ENCODE measurements at places on chromosomes 13 and 19.

- DNase-seq, result peak; percentile 37
Measured at GRCh38 chr13:48585456-48585840, 52.6 kb upstream of the RCBTB2 start.

DNA sequence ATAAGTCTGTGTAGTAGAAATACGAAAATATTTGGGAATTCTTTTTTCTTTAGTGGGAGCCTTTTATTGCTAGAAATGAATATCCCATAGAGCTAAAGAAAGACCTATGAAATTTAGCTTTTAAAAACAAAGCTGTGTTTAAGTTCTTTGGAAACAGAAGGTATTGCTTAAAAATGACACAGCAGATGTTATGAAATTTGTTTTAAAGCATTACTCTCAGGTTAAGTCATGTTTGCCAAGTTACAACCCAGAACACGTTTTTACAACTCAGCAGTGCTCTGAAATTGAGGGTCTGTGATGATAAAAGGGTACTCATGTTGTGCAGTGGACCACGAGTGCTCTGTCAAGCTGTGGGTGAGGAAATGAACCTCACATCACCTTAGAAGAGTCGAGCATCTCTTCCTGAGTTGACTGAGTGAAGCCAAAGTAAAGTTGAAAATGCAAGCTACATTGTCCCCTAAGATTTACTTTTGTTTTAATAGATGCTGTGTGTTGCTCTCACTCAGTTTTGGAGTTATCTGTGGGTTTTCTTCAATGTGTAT lies 161.1 kb downstream of the SHISA2 start:
- DNase-seq, result no peak

DNA sequence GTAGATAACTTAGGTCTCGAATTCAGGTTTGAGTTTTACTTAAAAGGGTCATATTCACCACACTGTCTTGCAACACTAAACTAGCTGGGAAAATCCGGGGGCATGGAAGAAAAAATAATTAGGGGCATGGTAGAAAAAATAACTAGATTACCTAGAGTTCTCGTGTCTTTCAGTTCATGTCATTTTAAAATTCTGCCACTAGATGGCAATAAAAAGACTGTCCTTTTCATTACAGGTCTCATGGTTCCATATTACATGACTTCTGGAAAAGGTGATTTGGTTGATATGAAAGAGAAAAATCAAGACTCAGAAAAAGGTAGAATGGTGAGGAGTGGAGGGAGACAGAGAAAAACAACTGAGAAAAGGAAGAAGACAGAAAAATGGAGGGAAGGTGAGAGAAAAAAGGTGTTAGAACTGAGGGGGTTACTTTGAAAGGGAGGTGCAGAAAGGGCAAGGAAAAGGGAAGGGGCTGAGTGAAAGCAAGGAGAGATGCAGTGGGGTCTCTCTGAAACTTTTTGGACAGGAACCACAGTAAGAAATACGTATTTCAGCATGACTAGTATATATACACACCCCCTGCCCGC lies 299.0 kb downstream of the KLF12 start:
- DNase-seq, result no peak

GRCh38 chr19:13665125-13665905 lies 99.0 kb upstream of the MRI1 start:
- no peak for DNase-seq

- DNase-seq, result no peak
Measured at GRCh38 chr13:38954844-38955243, 35.8 kb downstream of the STOML3 start.

- DNase-seq, result no peak
Measured at GRCh38 chr13:112716461-112716820, 26.6 kb downstream of the ATP11A start.

DNA sequence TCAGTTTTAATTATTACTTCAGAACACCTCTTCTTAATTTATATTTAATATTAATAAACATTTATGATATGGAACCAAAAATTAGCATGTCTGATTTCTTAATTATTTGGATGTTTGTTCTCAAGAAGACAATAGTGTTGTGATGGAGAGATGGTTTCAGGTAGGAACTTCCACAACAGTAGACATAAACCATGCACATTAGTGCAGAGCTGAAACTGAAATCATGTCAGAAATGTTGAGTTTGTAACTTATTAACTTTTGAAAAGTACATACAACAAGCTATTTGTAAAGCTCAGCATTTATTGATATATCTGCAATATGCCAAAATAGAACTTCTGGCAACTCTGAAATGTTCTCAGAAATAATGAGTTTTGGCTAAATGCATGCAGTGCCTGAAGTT lies 11.8 kb upstream of the EDNRB start:
- DNase-seq, result no peak

DNA sequence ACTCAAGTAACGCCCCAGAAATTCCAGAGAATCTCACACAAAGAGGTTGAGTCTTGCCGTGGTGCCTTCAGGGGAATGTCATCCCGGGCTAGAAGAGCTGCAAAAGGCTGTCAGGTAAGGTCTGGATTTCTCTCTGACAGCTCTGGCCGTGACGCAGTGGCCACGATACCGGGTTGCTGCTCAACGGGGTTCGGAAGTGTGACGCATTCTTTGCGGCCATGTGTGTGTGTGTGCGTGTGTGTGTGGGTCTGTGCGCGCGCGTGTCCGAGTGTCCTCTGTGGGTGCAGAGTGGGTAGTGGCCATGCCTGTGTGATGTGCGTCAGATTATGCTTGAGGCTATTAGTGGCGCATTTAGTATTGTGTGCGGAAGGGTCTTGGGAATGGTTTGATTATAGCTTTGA lies 306 bp downstream of the ZNF540 start:
- DNase-seq, result peak; percentile 57

GRCh38 chr13:88704600-88705275 lies 1033.6 kb downstream of the SLITRK5 start:
- no peak for DNase-seq

- DNase-seq, result no peak
Measured at GRCh38 chr13:82829040-82829439, 1053.2 kb downstream of the SLITRK1 start.

- peak; percentile 47 for DNase-seq
Measured at GRCh38 chr19:40691421-40692211, 1.2 kb upstream of the NUMBL start.

DNA sequence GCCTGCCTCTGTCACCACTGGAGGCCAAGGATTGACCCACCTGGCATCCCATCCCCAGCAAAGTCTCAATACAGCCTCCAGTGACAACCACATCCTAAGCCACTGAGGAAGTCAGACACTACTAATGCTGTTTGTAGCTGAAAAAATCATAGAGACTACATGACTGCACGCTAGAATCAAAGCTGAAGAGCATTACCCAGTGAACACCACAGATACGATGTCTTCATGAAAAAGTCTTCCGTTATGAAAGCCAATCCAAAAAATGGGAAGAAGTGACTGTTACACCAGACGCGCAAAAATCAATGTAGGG lies 11.1 kb upstream of the NUP62 start:
- DNase-seq, result no peak

DNA sequence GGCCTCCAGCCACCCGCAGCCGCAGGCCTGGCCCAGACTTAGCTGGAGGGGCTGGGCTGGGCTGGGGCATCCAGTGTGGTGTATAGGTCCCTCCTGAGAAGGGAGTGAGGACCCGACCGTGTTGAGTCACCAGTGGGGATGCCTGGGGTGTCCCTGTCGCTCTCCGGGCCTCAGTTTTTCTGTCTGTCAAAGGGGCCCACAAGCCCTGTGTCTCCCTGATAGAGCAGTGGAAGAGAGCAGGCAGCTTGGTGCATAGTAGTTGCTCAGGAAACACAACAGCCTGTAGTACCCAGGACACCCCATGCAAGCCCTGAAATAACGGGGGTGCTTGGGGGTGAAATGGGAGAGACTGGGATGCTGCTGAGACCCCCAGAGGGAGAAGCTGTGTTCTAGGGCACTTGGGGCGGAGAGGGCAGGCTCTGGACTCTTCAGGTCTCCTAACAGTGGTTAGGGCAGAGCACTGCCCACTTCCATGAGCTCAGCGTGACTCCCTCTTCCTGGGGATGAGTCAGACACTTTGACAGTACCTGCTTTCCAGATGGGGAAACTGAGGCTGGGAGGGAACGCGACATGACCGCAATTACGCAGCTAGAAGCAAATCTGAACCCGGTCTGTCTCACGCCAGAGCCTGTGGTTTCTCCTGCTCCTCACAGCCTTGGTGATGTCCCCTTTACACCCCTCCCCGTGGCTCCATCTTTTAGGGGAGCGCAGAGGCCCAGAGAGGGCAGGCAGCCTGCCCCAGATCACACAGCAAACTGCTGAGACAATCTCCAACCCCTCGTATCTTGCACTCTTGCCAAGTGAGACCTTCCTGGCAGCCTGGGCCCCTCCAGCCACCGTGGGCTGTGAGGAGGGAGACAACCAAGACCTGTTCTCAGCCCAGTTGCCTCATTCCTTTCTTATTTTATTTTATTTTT lies 692 bp downstream of the SULT2B1 start:
- DNase-seq, result no peak

- DNase-seq, result no peak
Measured at GRCh38 chr19:49371184-49371583, 7.5 kb downstream of the DKKL1 start.

DNA sequence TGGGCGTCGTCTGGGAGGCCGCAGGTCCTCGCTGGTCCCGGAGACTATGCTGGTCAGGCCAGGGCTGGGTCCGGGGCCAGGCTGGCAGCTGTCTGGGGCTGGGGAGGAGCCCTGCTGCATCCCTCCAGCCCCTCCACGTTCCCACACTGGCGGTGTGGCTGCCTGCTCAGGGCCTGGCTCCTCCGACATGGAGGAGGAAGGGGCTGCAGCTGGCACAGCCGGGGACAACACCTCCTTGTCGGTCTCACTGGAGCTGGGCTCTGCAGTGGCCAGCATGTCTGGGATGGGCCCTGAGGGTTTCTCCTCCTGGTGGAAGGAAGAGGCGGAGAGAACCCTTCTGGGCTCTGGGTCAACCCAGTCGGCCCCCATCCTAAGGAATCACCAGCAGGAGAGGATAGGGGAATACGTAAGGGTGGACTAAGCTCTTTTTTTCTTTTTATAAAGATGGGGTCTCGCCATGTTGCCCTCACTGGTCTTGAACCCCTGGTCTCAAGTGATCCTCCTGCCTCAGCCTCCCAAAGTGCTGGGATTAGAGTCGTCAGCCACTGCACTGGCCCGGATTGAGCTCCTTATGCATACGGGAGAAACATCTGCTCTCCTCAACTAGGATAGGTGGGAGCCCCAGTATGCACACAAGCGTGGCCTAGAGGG lies 806 bp downstream of the ZNF414 start:
- DNase-seq, result no peak

DNA sequence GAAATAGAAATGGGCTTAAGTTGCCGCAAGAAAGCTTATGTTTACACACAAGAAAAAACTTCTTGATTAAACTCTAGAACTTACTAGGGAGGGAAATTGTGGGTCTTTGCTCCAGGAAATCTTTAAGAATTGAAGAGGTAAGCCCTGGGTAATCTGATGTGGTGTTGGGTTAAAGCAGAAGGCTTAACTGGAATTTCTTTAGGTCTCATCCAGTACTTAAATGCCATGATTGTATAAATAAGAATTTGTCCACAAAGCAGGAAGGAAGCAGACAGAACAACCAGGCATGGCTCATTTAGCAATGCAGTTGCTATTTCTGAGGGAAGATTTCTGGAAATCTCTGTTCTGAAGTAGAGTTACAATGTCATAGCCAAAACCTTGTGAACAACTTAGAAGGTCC lies 360.4 kb downstream of the KLF5 start:
- no peak for DNase-seq

DNA sequence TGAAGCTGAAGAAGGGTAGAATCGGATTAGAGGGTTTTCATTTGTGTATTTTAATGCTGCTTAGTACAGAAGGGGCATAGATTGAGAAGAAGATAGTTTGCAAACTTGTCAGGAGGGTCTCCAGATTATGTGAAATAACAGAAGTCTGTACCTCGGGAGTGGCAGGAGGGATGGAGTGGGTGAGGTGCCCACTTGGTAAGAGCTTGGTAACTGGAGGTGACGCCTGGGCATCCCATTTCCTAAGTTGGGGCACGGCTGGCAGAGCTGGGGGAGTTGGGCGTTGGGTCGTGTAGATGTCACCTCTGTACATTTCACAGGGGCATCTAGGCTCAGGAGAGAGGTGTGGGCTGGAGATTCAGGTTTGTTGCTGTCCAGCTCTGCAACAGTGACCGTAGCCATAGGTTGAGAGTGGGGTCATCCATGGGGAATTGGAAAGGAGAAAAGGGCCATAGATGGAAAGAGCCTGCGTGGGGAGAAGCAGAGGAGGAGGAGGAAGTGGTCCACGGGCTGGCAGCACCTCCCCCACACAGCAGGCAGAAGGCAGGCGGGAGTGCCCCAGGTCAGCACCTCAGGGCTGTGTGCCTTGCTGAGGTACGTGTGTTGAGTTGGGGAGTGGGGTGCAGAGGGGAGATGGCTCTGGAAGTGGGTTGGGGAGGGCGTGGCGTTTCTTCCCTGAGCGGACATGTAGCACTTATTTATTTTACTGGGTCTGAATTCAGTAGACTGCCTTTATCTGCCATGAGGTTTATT lies 31.2 kb downstream of the MPHOSPH8 start:
- no peak for DNase-seq

- no peak for DNase-seq
Measured at GRCh38 chr19:5618591-5618990, 4.0 kb downstream of the SAFB2 start.

DNA sequence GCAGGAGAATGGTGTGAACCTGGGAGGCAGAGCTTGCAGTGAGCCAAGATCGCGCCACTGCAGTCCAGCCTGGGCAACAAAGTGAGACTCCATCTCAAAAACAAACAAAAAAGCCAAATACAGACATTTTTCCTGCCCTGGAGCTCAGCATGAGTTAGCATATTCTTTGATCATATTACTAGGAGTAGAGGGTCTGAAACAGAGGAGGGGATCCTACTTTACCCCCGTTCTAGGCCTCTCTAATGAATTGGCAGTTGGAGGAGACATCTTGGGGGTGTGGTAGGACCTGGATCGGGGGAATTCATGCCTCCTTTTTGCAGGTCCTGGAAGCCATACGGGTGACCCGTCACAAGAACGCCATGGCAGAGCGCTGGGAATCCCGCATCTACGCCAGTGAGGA lies 12.3 kb downstream of the MISP start:
- DNase-seq, result no peak

- DNase-seq, result no peak
Measured at GRCh38 chr13:25585000-25585399, 213.2 kb downstream of the ATP8A2 start.

GRCh38 chr13:69487576-69487975 lies 620.0 kb upstream of the ATXN8OS start:
- DNase-seq, result no peak

- DNase-seq, result no peak
Measured at GRCh38 chr19:46431824-46432223, 3.1 kb upstream of the PNMA8C start.

GRCh38 chr13:50914848-50915247 lies 5.3 kb downstream of the RNASEH2B start:
- no peak for DNase-seq

- no peak for DNase-seq
Measured at GRCh38 chr13:73924607-73925006, 209.6 kb downstream of the KLF12 start.

DNA sequence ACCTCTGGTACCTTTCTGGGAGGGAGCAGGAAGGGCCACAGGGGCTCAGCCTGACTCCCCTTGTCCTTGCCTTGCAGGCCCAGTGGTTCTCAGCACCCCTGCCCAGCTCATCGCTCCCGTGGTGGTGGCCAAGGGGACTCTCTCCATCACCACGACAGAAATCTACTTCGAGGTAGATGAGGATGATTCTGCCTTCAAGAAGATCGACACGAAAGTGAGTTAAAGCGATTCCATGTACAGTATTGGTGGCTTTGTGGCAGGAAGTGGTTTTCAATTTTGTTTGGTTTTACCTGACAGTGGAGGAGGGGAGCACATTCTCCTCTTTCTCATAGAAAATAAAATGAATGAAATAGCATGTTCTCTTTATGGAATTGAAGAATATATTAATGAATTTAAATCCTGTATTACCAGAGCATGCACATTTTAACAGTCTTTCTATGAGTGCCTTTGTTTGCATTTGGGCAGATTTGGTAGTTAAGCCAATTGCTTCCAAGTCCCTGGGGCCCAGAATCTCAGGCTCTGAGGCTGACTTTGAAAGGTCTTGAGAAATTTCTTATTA lies 4.1 kb downstream of the MAB21L1 start:
- no peak for DNase-seq

Data from uterus (tissue), 4 donors.